ENCODE measurements at places on chromosomes 2 and 18. TPM values are rescaled to one million over a fixed set of nuclear protein-coding genes. Genes with fewer than 3 reads are reported as not detected.

- DNase-seq: no peak
These were observed 48.5 kb downstream of the C2orf74 start for GRCh38 chr2:61210332-61210981.

DNA sequence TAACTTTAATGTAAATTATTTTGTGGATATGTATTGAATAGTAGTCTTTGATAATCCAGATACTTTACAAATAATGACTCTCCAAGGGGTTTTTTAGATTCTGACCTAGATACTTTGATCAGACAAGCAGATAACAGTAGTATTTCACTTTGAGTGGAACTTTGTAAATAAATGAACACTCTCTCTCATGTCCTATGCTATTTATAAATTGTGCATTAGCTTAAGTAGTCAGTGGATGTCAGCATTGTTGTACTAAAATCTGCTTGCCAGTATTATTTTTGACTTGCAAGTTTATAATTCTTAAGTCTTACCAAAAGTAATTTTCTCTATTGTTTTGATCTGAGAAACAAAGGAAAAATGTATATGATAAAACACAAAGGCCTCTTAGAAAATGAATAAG lies 1113.1 kb upstream of the NRXN1 start:
- no peak for DNase-seq

DNA sequence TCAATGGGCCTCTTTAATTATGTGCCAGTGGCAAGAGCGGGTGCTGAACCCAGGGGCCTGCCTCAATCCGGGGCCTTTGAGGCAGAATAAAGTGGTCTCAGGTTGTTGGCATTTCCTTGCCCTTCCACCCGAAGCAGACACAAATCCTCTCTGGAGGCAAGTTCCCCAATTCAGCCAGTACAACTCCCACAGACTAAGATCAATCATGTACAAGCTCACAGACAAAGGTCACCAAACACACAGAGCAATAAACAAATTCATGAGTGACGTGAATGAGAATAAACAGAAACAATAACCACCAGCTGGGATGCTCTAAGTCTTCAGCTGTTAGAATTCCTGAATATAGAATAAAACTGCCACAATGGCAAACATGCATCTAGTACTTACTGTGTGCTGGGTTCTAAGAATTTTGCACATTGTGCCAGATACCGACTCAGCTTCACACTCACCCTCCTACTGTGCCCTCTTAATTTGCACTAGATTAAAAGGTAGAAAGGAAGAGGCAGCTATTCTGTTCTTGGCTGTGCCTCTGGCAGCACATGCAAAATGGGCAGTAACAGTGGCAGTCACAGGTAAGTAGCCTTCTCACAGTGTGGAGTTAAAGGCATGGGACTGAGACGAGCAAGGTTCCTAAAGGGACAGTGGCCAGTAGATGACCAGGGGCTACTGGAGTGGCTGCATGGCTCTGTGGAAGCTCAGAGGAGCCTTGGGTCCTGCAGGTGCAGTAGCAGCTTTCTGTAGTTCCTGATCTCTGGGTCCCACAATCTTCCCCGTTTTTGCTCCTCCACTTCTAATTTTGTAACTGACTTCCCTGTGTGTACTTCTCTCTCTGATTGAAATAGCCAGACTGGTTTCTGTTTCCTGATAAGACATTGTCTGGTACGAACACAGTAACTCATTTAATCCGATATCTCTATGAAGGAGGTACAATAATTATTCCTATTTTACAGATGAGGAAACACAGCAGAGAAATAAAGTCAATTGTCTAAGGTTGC lies 34.6 kb upstream of the IL1B start:
- no peak for DNase-seq

The TUBB6 gene
- total RNA-seq: 520 TPM

The CHRND gene
- not detected for total RNA-seq
